ENCODE measurements at places on chromosomes 4 and X. TPM values are rescaled to one million over a fixed set of nuclear protein-coding genes. Genes with fewer than 3 reads are reported as not detected.
A peak's percentile ranks its signal among the peaks of the same experiment; 100 is the strongest.

Gene CCKAR
- not detected for total RNA-seq

Gene VEGFC
- 0.61 TPM for total RNA-seq

Gene ASMTL
- total RNA-seq, result 88.2 TPM

DNA sequence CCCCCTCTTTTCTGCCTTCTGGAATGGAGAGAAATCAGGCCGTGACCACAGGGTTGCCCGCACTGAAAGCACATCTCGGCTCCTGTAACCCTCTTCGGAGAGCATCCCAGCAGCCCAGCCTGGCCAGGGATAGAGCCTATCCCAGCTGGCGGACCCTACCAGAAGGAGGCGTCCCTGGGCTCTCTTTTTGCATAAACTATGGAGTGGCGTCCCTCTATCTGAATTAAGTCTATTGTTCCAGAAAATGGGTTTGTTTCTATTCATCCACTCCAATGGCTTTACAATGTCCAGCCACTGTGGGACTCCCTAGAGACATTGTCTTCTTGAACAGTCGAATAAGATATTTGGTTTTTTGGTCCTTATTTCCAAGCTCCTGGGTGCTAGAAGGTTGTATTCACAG is 689 bp upstream of the NHSL2 start:
- H3K4me1 ChIP-seq, result peaks cover 35% of the 10 kb centered on the region
- no peak overlapping the region for H3K27ac ChIP-seq
- DNase-seq, result peak; percentile 56
- peak overlapping the region; percentile 72 for H3K4me3 ChIP-seq
- peaks cover 5% of the 10 kb centered on the region for H3K36me3 ChIP-seq
- H3K27me3 ChIP-seq, result no peaks in the 10 kb centered on the region

DNA sequence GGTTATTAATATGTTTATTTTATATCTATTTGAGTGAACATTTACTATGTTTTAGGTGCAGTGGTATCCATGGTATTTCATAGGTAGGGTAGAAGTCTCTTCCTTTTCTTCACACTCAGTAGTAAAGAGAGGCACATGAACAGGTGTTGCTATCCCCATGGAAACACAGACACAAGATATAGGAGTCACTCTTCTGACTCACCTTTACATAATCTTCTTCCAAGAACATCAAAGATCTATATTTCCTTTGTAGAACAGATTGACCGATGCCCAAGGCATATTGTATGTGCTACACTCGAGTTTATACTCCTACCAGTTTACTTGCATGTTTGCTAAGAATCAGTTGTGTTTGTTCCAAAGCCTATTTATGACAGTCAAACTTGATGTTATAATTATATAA is 1997.4 kb downstream of the C4orf33 start:
- H3K36me3 ChIP-seq, result no peaks in the 10 kb centered on the region
- peaks cover 2% of the 10 kb centered on the region for H3K4me1 ChIP-seq
- H3K4me3 ChIP-seq, result no peak overlapping the region

DNA sequence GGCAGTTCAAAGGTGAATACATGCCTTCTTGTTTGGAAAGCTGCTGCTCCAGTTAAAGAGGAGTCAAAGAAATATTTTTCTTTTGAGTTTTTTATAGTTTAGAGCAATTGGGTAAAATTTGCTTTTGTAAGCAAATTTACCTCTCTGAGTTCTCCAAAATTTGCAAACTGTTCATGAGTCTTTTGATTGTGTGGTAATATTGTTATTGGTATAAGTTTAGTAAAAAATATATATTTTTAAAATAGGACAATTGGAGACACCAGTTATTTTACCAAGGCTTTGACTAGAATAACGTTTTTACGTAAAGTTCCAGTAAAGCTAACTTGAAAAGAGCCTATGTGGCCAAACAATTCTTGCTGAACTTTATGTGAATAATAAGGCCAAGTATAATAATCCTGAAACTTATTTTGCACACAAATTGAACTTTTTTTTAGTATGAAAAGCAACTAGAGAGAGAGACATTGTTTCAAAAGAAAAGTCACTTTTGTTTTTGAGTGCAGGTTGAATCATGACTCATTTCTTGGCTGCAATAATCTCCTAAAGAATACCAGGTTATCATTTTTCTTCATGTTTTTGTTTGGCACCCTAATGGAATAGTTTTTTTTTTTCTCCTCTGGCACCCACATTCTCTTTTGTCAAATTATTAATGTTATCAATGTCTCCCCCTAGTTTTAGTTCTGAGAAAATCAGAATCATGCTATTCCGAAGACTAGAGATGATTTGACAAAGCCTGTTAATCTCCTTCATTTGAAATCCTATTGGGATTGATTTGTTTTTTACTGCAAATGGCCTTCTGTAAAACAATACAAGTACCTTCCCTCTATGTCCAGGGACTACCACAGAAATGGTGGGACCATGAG is 57.1 kb downstream of the UGT2B10 start:
- H3K36me3 ChIP-seq, result peaks cover 4% of the 10 kb centered on the region
- H3K27me3 ChIP-seq, result no peaks in the 10 kb centered on the region

GRCh38 chr4:8754634-8755589 is 116.7 kb downstream of the HMX1 start:
- no peak overlapping the region for H3K4me3 ChIP-seq
- H3K4me1 ChIP-seq, result no peaks in the 10 kb centered on the region
- DNase-seq, result no peak
- H3K36me3 ChIP-seq, result no peaks in the 10 kb centered on the region

- H3K4me1 ChIP-seq, result no peaks in the 10 kb centered on the region
- H3K4me3 ChIP-seq, result no peak overlapping the region
- no peaks in the 10 kb centered on the region for H3K36me3 ChIP-seq
- no peak for DNase-seq
- H3K27me3 ChIP-seq, result no peaks in the 10 kb centered on the region
- no peak overlapping the region for H3K27ac ChIP-seq
These were observed 83.4 kb upstream of the MID1IP1 start for GRCh38 chrX:38717871-38718270.

DNA sequence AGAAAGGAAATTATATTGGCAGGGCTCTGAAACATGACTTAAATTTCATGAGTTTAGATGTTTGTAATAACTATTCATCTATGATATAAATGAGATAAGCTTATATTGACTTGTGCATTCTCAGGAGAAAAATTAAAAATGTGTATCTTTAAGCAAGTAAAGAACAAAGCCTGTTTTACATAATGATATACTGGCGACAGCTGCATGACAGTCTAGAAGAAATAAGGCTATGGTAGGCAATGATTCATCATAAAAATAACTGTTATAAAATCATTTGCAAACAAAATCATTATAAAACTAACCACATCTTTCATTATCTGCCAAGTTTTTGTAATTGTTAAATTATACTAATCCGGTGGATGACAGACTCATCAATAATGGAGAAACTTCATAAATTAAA is 188.1 kb downstream of the ADAM29 start:
- no peak for DNase-seq
- H3K27me3 ChIP-seq, result no peaks in the 10 kb centered on the region
- no peak overlapping the region for H3K4me3 ChIP-seq
- no peak overlapping the region for H3K27ac ChIP-seq
- H3K36me3 ChIP-seq, result no peaks in the 10 kb centered on the region
- no peaks in the 10 kb centered on the region for H3K4me1 ChIP-seq

- DNase-seq, result no peak
- H3K27ac ChIP-seq, result no peak overlapping the region
- no peaks in the 10 kb centered on the region for H3K36me3 ChIP-seq
- H3K4me3 ChIP-seq, result no peak overlapping the region
- peaks cover 8% of the 10 kb centered on the region for H3K27me3 ChIP-seq
These were observed 3.4 kb upstream of the USP53 start for GRCh38 chr4:119209077-119209476.

DNA sequence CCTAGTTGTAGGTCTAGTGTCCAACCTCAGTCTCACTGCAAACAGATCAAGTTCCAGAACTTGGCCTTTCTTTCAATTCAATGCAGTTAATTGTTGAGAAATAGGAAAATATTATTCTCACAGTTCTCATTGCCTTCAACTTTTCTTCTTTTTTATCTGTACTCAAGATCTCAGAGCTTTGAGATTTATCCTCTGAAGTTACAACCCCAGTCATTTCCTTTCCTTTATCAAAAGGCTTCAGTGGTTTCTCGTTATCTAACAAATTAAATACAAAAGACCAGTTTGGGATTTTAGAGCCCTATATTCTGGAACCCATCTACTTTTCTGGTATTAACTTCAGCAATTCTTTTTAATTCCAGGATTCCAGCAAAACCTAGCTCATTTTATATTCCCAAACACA is 130.2 kb downstream of the TMA16 start:
- H3K36me3 ChIP-seq, result no peaks in the 10 kb centered on the region
- no peak overlapping the region for H3K27ac ChIP-seq
- no peaks in the 10 kb centered on the region for H3K27me3 ChIP-seq
- no peak for DNase-seq
- no peaks in the 10 kb centered on the region for H3K4me1 ChIP-seq
